ENCODE measurements at places on chromosomes 3 and 15.

- no peak for DNase-seq
These were observed 2.7 kb upstream of the PCCB start for GRCh38 chr3:136247436-136247835.

DNA sequence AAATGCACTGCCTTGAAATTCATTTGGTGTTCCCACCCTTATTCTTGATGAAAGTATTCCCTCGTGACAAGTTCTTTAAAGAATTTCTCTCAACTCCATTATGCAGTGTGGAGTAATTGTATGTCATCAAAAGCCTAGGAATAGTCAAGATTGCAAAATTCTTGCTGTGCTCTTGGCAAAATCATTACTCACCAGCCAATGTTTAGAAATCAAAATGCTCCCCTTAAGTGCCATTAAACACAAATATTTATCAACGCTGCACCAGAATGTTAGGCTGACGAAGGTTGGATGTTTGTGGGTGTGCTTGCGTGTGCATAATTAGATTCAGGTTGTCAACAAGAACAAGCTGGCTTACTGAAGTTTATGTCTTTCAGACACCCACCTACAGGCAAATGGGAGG, 40.5 kb downstream of the SST start:
- DNase-seq: no peak

DNA sequence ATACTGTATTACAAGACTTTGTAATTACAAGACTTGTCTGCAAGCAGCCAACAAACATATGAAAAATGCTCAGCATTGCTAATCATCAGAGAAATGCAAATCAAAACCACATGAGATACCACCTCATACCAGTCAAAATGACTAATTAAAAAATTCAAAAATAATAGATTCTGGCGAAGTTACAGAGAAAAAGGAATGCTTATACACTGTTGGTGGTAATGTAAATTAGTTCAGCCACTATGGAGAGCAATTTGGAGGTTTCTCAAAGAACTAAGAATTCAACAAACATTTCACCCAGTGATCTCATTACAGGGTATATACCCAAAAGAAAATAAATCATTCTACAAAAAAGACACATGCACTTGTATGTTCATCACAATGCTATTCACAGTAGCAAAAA, 617.5 kb upstream of the CCDC54 start:
- no peak for DNase-seq

DNA sequence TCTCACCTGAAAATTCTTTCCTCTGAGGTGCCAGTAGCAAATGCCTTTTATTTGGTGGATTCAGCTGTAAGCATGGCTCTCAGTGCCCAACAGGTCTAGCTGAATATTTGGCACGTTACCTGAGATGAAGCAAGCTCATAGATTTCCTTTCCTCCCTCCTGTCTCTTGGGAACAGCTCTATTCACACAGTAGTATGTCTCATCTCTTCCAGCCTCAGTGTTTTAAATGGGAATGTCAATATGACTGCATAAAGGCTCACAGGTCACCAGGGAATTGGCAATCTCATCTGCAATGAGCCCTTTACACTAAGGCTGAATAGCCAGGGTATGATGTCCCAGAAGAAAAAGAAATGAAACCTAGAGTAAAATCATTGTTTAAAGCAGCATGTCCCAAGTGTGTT, 733.5 kb downstream of the NTRK3 start:
- no peak for DNase-seq
